Naive thymus-derived CD4-positive, alpha-beta T cell (primary cell): ENCODE measurements at places on chromosomes 5 and 9. TPM values are rescaled to one million over a fixed set of nuclear protein-coding genes. Genes with fewer than 3 reads are reported as not detected.
A peak's percentile ranks its signal among the peaks of the same experiment; 100 is the strongest.

DMRT3 gene
- not detected for polyA plus RNA-seq

DNA sequence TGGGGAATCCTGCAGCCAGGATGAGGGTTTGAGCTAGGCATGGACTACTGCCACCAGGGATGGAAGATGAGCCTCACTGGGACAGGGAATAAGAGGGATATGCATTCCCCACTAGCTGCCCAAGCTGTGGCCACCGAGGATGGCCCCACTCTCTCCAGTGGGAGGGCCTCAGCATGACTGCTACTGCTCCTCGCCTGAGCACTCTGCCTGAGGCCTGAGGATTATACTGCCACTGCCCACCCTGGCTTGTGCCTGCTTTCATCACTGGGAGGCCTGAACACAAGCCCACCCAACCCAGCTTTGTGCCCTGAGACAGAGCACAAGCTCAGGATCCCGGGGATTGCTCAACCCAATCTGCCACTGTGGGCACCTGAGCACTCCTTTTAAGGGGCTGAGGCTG lies 425.6 kb downstream of the RASEF start:
- DNase-seq: no peak
- H3K27me3 ChIP-seq: no peaks in the 10 kb centered on the region
- no peaks in the 10 kb centered on the region for H3K4me1 ChIP-seq
- H3K36me3 ChIP-seq: no peaks in the 10 kb centered on the region
- no peak overlapping the region for H3K27ac ChIP-seq

DNA sequence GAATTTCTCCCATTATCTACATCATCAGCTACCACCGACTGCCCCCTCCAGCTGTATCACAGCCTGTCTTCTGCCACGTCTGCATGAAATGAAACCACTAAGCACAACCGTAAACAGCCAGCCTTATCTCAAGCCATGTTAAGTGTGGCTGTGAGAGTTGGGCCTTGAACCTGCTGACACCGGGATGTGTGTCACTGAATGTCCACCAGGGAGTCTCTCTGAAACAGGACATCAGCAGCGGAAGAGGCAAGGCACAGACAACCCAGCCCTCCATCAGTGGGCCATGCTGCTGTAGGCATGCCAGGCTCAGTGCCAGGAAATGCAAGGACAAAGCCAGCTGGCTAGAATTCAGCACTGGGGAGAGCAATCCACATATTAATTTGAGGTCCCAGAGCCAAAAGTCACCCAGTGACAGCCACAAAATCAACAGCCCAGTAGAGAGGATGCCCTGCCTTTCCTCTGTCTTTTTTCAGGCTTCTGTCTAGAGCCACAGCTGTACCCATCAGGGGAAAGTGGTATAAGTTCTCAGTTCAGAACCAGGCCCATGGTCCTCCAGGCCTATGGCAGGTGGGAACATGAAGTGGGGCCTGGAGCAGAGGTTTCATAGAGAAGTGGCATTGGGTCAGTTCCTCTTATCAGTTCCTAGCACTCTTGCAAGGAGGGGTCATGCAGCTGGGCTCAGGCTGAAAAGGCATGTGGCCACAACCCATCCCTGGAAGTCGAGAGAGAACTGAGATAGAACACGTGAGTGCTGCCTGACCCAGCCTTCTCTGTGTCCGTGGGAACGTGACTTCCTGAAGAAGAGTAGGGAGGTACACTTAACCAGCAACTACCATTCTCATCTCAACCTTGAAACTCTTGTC lies 199.4 kb downstream of the ESM1 start:
- H3K4me1 ChIP-seq: no peaks in the 10 kb centered on the region
- no peaks in the 10 kb centered on the region for H3K27me3 ChIP-seq
- no peak overlapping the region for H3K27ac ChIP-seq
- DNase-seq: no peak
- no peaks in the 10 kb centered on the region for H3K36me3 ChIP-seq

DAPK1 gene
- polyA plus RNA-seq: 0.48 TPM

RNF180 gene
- not detected for polyA plus RNA-seq

DNA sequence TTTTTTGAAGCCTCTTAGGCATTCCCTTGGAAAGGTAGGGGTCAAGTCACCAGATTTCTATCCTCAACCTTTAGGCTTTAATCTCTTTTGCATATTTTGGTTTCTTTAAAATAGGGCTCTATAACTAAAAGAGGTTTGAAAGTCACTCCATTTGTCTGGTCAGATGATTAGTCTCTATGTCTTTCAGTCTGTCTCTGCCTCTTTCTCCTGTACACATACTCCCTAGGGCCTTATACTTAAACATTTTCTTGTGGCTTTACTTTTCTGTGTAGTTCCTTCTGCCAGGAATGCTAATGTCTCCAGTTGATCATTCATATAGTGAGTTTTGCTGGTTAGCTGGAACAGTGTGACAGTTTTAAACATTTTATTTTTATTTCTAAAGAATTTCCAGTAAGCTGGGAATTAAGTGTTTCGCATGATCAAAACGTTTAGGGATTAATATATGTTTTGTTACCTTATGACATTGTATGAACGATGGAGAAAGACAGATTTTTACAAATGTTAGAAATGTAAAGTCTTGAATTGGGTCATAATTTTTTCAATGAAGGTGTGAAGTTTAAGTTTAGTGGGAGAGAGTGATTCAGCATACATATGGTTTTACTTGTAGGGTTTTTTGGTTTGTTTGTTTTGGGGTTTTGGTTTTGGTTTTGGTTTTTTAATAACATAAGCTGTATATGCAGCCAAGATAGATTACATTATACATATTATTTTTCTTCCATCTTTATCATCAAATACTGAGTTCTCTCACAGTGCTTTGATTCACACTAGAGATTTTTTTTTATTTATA lies 90.6 kb downstream of the ZCCHC7 start:
- no peak for DNase-seq
- H3K4me3 ChIP-seq: no peak overlapping the region
- no peaks in the 10 kb centered on the region for H3K4me1 ChIP-seq
- no peaks in the 10 kb centered on the region for H3K36me3 ChIP-seq
- H3K27me3 ChIP-seq: no peaks in the 10 kb centered on the region
- H3K27ac ChIP-seq: no peak overlapping the region

DNA sequence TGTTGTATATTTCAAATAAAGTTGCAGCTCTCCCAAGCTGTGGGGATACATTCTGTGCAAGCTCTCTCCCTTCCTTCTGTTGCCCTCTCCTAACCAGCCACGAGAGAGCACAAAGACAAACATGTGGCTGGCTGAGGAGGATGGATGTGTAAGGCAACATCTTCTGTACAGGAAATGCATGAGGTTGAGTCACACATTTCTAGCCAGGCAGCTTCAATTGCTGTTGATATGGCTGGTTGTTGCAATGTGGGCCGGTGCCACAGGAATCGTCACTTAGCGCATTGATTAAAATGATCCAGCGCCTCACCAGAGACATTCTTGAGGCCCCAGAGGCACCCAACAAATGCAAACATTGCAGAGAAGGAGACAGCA lies 207.1 kb downstream of the ICE1 start:
- no peak for DNase-seq
- no peak overlapping the region for H3K4me3 ChIP-seq
- H3K27me3 ChIP-seq: no peaks in the 10 kb centered on the region
- no peaks in the 10 kb centered on the region for H3K4me1 ChIP-seq

DNA sequence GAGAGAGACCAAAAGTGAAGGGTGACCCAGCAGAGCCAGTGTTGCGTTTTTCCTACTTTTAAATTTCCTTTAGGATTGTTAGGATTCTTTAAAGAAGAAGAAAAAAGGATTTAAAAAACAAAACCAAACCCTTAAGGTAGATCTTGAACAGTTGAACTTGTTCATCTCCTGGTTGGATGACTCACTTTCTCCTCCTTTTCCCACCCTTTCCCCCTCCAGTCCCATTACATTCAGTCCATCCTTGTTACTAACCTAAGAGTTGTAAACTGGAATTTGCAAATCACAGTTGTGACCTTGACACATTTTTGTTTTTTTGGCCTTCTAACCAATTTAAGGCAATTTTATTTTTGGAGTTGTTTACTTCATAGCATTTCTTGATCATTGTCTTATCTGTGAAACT lies 289.2 kb downstream of the ARHGAP26 start:
- no peak overlapping the region for H3K27ac ChIP-seq
- no peak overlapping the region for H3K4me3 ChIP-seq
- H3K4me1 ChIP-seq: no peaks in the 10 kb centered on the region
- no peaks in the 10 kb centered on the region for H3K27me3 ChIP-seq
- H3K36me3 ChIP-seq: peaks cover 6% of the 10 kb centered on the region
- no peak for DNase-seq

- no peak for DNase-seq
- H3K27me3 ChIP-seq: no peaks in the 10 kb centered on the region
- peak overlapping the region; percentile 77 for H3K4me3 ChIP-seq
- H3K27ac ChIP-seq: peak overlapping the region; percentile 50
- no peaks in the 10 kb centered on the region for H3K36me3 ChIP-seq
Observed at GRCh38 chr9:132241483-132241839, 79.6 kb downstream of the NTNG2 start.

DNA sequence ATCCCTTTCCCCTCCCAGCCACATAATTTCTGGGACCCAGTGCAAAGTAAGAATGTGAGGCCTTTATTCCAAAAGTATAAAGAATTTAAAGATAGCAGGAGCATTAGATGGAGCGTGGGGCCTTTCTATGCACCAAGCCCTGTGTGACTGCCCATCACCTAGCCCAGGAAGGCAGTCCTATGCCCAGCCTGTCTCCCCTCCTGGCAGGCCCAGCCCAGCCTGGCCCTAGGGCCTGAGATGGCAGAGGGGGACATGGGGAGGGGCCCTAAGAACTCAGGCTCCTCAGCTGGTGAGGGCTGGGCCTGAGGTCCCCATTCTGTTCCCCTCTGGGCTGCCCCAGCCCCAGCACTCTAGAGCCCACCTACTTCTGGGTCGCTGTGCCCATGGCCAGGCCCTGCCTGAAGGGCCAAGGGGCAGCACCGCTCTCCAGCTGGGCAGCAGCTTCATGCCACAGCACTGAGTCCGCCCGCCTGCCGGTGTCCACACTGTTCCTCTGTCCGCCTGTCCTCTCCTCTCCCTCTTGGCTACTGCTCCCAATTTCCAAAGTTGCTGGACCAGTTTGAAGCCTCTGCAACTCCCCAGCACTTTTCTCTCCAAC lies 995 bp upstream of the SLC23A1 start:
- peak overlapping the region; percentile 34 for H3K4me3 ChIP-seq
- H3K4me1 ChIP-seq: peaks cover 7% of the 10 kb centered on the region
- no peaks in the 10 kb centered on the region for H3K36me3 ChIP-seq
- no peak overlapping the region for H3K27ac ChIP-seq
- no peaks in the 10 kb centered on the region for H3K27me3 ChIP-seq

AMBP gene
- polyA plus RNA-seq: not detected

GRCh38 chr5:172144291-172144815 lies 43.7 kb downstream of the STK10 start:
- H3K4me3 ChIP-seq: no peak overlapping the region
- peaks cover 52% of the 10 kb centered on the region for H3K36me3 ChIP-seq
- H3K4me1 ChIP-seq: peaks cover 87% of the 10 kb centered on the region
- H3K27ac ChIP-seq: peak overlapping the region; percentile 33
- H3K27me3 ChIP-seq: no peaks in the 10 kb centered on the region

NUDT12 gene
- 1.2 TPM for polyA plus RNA-seq

DNA sequence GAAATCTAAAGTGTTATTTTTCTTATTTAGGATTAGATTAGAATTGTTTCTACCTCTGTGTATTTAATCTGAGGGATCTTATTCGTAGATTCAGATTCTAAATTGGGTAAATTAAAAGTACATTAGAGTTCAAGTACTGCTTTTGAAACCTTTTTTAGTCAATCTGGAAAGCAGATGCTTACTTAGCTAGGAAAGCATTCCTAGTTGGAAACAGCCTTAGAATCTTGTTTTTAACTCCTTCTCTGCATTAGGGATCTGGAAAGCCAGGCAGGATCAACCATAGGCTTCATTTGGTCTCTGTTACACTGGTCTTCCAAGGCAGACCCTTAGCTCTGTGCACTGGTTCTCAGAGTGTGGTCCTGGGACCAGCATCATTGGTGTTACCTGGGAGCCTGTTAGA lies 247.4 kb downstream of the NR3C1 start:
- no peaks in the 10 kb centered on the region for H3K4me1 ChIP-seq
- no peak overlapping the region for H3K4me3 ChIP-seq
- H3K27ac ChIP-seq: no peak overlapping the region
- no peaks in the 10 kb centered on the region for H3K27me3 ChIP-seq

GRCh38 chr5:128228521-128228920 lies 145.0 kb downstream of the SLC12A2 start:
- H3K27me3 ChIP-seq: no peaks in the 10 kb centered on the region
- no peaks in the 10 kb centered on the region for H3K36me3 ChIP-seq
- no peaks in the 10 kb centered on the region for H3K4me1 ChIP-seq
- no peak overlapping the region for H3K4me3 ChIP-seq

DNA sequence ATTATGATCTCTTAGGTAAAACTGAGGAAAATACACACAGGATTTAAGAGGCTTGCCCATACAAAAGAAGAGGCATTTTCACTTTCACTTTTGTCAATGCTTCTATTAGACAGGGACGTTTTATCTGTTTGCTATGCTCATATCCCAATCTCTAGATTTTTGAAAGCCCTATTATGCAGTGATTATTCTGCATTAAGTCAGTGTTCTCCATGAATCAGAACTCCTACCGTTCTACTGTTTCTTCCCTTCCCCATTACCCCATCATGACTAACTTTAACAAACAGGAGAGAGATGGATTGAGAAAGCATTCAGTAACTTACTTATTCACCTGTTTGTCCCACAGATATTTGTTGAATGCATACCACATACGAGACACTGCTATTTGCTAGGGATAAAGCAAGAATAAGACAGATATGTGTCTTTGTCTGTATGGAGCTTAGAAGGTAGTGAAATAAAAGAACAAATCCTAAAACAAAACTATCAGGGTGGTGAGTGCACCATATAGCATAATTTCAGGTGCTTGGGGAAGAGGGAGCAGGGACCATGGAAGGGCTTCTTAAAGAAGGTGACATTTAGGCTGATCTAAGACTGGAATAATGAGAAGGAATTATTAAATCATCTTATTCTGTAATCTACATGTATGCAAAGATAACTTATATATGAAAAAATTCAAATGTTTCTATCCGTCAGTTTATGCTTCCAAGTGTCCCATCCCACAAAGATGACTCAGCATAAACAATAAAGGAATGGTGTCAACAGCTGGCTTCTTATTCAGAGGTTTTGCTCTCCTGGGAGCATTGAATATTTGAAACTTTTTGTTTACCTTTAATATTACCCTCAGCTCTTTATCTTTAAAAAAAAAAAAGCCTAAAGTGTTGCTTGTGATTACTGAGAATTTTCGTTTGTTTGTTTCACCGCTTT lies 328.1 kb downstream of the HINT1 start:
- peak; percentile 8 for DNase-seq
- H3K27ac ChIP-seq: peak overlapping the region; percentile 44
- H3K4me1 ChIP-seq: no peaks in the 10 kb centered on the region
- no peaks in the 10 kb centered on the region for H3K27me3 ChIP-seq

- no peaks in the 10 kb centered on the region for H3K27me3 ChIP-seq
- H3K4me3 ChIP-seq: no peak overlapping the region
- no peaks in the 10 kb centered on the region for H3K36me3 ChIP-seq
- no peak for DNase-seq
- H3K4me1 ChIP-seq: no peaks in the 10 kb centered on the region
Observed at GRCh38 chr5:161165998-161166660, 314.1 kb upstream of the ATP10B start.

- no peak overlapping the region for H3K4me3 ChIP-seq
- H3K4me1 ChIP-seq: no peaks in the 10 kb centered on the region
- DNase-seq: no peak
- H3K27ac ChIP-seq: no peak overlapping the region
- no peaks in the 10 kb centered on the region for H3K36me3 ChIP-seq
Observed at GRCh38 chr5:5165541-5166002, 25.4 kb downstream of the ADAMTS16 start.

ADGRD2 gene
- polyA plus RNA-seq: not detected

GOLM1 gene
- 1.3 TPM for polyA plus RNA-seq

SPATA31A3 gene
- polyA plus RNA-seq: not detected

SPATA31D4 gene
- polyA plus RNA-seq: not detected
